ENCODE measurements at places on chromosomes 3 and 15. TPM values are rescaled to one million over a fixed set of nuclear protein-coding genes. Genes with fewer than 3 reads are reported as not detected.

DNA sequence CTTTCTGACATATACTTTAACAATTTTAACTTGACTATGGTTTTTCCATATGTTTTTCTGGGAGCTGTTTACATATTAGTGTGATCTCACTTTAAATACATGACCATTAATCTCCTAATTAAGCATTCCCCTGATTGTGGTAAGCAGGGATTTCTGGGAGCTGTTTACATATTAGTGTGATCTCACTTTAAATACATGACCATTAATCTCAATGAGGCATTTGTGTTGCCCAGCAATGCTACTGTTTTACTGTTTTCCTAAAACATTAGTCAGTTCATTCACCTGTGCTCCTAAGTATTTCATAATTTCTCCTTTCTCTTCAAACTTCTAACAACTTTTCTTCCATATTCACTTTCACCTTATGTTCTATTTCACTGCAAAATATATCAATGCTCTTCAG, 3.6 kb upstream of the GRAMD1C start:
- DNase-seq = no peak

- DNase-seq = no peak
These were observed 52.9 kb downstream of the RYK start for GRCh38 chr3:134197681-134198261.

- no peak for DNase-seq
These were observed 62.9 kb downstream of the HMCES start for GRCh38 chr3:129341331-129342141.

DNA sequence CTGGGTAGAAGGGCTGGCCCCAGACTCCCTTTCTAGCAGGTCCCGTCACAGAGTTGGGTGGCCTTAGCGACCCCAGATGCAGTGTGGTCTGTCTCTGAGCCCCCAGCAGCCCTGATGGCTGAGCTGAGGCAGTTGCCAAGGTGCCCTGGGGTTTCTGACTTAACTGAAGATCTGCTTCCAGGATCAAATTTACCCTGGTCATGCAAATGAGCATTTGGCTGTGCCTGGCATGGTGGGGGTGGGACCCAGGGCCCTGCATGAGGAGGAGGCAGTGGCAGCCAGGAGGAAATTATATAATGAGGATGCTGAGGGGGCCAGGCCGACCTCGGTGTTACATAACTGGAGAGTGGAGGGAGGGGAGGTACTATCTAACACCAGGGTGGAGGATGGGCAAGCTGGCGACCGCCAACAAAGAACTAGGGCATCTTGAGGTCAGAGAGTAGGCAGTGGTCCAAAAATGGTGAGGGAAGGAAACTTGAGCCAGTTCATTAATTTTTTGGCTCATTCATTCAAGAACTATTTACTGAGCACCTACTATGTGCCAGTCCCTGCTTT, 16.4 kb downstream of the PLEKHO2 start:
- DNase-seq = peak; percentile 28

- DNase-seq = no peak
These were observed 166.1 kb upstream of the POU1F1 start for GRCh38 chr3:87442470-87442869.

DNA sequence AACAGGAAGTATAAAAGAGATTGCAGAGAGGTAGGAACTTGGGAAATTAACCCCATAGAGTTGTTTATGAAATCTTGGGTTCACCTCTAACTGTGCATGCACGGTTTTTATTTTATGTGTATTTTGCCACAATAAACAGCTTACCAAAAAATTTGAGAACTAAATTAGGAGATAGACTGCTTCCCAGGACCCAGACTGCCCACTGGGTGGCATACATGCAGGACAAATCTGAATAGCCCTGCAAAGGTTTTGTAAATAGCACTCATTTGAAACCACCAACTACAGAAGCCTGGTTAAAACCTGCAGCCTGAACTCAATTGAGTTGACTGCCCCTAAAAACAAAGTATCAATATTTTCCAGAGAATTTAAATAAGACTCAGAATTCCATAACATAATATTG, 96.4 kb upstream of the SLCO2A1 start:
- no peak for DNase-seq

- peak; percentile 68 for DNase-seq
These were observed at the start of gene IRAK2 for GRCh38 chr3:10164546-10165393. Gene IRAK2, plus strand, starts transcription at chr3:10164919. Its CDS starts 36 bp downstream, at chr3:10164955.

GRCh38 chr15:35560870-35561269, 14.9 kb upstream of the DPH6 start:
- no peak for DNase-seq

DNA sequence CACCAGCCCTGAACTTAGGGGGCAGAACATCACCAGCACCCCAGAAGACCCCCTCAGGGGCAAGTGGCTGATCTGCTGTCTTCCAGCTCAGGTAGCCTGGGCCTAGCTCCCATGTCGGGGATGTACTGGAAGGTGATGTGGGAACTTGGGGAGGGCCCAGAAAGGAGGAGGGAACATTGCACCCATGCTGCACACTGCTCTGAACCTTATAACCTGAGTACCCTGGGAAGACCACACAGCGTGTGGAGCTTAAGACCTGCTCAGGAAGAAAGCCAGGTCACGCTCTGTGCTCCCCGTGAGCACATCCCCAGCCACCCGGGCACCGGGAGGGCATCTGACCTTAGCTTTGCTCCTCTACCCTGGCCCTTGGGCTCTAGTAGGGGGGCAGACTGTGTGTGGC, 159.4 kb downstream of the ATP10A start:
- DNase-seq = no peak

DNA sequence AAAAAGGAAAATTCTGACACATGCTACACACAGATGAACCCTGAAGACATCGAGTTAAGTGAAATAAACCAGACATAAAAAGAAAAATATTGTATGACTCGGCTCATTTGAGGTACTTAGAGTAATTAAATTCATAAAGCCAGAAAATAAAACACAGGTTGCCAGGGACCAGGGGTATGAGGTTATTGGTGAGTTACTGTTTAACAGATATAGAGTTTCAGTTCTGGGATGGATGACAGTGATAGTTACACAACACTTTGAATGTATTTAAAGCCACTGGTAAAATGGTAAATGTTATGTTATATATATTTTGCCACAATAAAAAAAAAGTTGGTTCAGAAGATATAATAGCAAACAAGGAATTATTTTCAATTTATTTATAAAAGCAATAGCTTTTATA, 436.1 kb upstream of the WNT5A start:
- no peak for DNase-seq

DNA sequence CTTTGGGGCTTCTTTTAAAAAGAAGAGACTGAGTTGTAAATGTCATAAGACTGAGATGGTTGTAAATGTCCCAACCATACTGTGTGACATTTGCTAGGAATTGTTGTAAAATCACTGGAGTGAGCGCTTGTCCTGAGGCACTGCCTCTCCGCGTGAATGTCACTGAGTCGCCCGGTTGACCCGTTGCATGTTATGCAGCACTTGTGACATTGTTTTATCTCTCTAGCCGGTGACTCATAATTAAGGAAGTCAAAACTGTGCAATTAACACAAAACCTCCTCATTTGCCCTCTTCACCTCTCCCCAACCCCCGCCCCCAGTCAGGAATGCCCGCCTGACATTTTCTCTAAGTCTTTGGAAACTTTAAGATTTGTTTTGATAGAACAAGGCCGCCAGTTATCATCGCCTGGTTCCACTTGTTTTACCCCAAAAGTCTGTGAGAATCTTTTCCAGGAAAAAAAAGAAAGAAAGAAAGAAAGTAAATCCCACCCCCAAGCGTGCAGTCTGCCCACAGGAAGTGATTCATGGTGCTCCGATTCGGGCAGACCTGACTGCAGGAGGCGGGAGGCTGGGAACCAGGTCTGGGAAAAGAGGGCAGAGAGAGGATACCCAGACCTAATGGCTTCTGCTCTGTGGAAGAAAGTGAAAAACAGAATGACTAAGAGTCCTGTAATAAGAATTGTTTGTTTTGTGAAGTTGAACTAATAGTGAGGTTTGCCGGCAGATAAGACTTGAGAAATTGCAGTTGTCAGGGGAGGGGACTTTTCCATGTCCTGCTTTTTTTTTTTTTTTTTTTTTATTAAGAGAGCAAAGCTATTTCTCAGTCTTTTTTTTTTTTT, 84.8 kb downstream of the SMAD3 start:
- peak; percentile 98 for DNase-seq

DNA sequence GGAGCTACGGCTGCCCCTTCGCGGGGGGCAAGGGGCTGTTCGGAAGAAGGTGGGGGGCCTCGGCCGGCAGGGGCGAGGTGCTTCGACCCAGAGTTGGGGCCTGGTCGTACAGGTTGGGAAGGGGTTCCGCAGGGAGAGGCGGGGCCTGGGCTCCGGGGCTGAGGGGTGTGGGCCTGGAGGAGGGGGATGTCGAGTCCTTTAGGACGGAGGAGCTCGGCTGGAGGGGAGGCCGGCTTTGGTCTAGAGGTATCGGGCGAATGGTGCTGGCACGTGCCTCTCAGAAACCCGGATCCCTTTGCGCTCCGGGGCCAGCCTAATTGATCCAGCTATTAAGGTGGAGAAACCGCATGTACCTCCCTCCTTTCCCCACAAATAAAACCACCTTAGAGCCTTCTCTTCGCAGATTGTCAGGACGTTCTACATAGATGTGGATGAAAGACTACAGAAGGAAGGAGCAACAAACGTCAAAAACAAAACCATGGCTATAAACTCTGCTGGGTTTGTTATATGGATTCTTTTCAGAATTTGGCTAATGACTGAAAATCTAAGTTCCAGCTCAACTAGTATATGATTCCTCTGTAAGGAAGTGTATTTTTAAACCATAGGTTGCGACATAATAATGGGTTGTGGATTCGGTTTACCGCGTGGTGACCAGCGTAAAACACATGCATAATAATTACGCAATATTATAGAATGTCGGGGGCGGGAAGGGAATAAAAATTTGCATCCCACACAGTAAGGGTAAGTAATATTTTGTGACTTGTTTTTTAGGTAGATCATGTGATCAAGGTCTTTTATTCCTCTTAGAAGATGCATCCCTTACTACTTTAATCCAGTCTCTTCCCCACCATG, 644 bp upstream of the NGLY1 start:
- peak; percentile 52 for DNase-seq

GRCh38 chr15:61989667-61990066, 70.6 kb downstream of the VPS13C start:
- no peak for DNase-seq

DNA sequence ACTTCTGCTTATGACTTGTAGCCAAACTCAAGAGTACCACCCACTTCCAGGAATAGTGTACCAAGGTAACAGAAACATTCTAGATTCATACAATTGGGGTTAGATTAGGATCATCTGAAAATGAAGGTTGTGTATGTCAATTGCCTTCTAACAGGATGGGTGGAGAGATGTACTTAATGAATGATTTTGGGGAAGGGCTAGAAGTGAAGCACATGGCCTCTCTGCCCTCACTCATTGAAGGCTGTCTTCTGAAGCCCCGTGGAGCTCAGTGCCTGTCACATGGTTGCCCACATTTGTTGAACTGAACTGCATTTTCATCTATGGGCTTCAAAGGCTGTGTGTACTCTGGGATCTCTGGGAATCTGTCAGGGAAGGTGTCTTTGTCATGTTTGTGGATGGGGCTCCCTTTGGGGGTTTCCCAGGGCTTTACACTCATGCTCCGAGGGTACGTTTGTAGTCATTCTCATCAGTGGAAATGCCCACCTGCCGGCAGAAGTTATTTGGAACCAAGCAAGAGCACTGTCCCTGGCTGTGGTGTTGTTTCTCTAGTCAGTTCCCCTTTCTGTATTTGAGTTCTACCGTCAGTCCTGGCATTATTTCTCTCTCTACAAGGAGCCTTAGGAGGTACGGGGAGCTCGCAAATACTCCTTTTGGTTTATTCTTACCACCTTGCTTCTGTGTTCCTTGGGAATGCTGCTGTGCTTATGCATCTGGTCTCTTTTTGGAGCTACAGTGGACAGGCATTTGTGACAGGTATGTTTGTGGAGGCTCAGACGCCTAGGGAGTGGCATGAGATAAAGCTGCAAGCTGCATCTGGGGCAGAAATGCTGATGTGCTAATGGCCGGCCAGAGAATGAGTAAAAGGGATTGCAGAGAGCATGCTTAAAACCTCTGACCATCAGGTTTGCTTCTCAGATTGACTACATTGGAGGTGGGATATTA, 22.4 kb downstream of the CD86 start:
- no peak for DNase-seq

- no peak for DNase-seq
These were observed 802 bp downstream of the RCN2 start for GRCh38 chr15:76932135-76932966.

DNA sequence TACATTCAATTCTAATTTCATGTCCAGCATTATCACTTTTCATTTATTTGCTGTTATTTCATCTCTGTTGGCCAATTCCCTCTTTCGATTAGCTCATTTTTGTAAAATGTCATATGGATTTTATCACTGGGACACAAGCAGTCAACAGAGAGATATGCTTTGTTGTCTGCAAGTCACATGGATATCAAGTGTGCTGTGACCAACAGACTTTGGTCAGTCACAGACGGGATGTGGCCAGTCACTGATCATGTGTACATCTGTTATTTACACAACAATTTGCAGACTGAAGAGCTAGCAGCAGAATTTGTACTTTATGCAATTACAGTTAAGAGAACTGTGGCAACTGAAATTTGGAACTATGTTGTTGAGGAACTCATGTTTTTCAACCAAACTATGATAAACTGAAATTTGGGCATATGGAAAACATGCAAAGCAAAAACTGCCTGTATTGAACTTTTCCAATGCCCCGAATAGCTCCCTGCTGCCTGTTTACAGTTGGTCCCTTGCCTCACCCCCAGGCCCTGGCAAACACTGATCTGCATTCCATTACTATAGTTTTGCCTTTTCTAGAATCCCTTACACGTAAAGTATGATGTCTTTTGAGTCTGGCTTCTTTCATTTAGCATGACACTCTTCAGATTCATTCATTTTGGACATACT, 104.4 kb downstream of the RPL22L1 start:
- DNase-seq = no peak

GRCh38 chr3:64549869-64550268, 137.9 kb downstream of the ADAMTS9 start:
- DNase-seq = no peak

- peak; percentile 64 for DNase-seq
These were observed at the start of gene LRRC15 for GRCh38 chr3:194369522-194370279. Gene LRRC15, minus strand, starts transcription at chr3:194369743. Its CDS starts 8,700 bp downstream, at chr3:194361043.

DNA sequence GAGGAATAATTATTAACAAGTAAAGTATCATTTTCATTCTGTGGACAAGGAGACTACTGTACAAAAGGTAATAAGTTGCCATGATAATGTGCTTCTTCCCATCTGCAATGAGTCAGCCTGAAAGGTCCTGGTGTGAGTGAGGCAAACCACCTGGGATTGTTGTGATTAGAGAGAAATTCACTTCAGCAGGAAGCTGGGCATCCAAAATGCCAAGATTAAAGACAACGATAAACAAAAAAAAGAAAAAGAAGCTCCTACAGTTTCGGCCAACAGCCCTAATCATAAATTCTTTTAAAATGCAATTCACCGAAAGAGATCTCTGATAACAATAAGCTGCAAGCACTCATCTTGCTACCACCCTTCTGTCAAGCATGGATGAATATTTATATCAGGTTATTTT, 507.8 kb downstream of the TUSC7 start:
- DNase-seq = no peak

GRCh38 chr3:7766530-7766929, 735.1 kb upstream of the LMCD1 start:
- DNase-seq = no peak

TMEM266 gene
- not detected for total RNA-seq

COX17 gene
- total RNA-seq = 1.7 TPM

MUC13 gene
- total RNA-seq = not detected

NGRN gene
- 134 TPM for total RNA-seq

PIGZ gene
- total RNA-seq = not detected

ZCWPW2 gene
- not detected for total RNA-seq

BNC1 gene
- 23.5 TPM for total RNA-seq

SLC25A20 gene
- 23.4 TPM for total RNA-seq

ARHGAP11A gene
- total RNA-seq = 18.0 TPM

TUBGCP5 gene
- 21.9 TPM for total RNA-seq

MST1 gene
- not detected for total RNA-seq

TSC22D2 gene
- total RNA-seq = 6.3 TPM

ZKSCAN7 gene
- not detected for total RNA-seq

All from MG63 (cell line).